ENCODE measurements at places on chromosomes 6 and 20.

DNA sequence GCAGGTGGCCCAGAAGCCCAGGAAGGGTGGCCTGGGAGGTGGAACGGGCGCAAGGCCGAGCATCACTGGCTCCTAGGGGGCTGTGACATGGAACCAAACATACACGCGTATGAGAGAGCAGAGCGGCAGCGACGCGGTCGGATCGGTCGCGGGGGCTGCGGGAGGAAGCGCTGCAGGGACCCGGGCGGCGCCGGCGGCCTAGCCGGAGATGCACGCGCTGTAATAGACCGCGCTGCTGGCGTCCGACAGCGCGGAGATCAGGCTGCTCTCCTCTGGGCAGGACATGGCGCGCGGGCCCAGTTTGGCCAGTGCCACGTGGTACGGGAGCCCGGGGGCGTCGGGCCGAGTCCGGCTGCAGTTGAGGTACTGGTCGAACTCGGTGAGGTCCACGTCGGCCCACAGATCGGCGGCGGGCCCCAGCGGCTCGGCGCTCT lies 1.5 kb downstream of the SOX18 start:
- DNase-seq, result no peak

- DNase-seq, result no peak
Observed at GRCh38 chr6:49004801-49005200, 458.3 kb downstream of the MMUT start.

DNA sequence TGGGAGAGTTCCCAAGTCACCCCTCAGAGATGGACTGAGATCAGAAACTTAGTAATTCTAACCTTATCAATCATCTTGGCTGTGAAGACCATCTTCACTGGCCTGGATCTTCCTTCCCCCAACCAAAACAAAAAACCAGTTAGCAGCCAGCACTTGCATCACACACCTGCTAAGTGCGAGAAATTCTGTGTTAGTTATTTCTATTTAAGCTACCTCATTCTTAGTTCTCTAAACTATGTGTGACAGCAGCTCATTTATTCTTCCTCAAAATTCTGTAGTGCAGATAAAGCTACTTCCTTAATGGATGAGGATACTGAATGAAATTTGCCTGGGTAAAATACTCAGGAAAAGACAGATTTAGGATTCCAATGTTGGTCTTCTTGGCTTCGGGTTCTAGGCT lies 18.2 kb upstream of the TAGAP start:
- DNase-seq, result no peak

- no peak for DNase-seq
Observed at GRCh38 chr6:105676857-105677256, 274.0 kb upstream of the PREP start.

- DNase-seq, result no peak
Observed at GRCh38 chr20:58697201-58697866, 4.7 kb downstream of the NPEPL1 start.

DNA sequence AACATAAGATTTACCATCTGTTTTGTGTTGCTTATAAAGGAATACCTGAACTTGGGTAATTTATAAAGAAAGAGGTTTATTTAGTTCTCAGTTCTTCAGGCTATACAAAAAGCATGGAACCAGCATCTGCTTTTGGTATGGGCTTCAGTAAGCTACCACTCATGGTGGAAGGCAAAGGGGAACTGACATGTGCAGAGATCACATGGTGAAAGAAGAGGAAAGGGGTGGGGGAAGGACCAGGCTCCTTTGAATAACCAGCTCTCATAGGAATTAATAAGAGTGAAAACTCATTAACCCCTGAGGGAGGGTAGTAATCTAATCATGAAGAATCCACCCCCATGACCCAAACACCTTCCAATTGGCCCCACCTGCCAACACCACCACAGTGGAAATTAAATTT lies 89.5 kb upstream of the TMEM170B start:
- no peak for DNase-seq

- no peak for DNase-seq
Observed at GRCh38 chr6:35471836-35472345, 3.7 kb downstream of the RPL10A start.

GRCh38 chr6:144158133-144158532 lies 7.8 kb downstream of the STX11 start:
- no peak for DNase-seq

GRCh38 chr6:5866547-5867051 lies 140.1 kb downstream of the NRN1 start:
- no peak for DNase-seq

DNA sequence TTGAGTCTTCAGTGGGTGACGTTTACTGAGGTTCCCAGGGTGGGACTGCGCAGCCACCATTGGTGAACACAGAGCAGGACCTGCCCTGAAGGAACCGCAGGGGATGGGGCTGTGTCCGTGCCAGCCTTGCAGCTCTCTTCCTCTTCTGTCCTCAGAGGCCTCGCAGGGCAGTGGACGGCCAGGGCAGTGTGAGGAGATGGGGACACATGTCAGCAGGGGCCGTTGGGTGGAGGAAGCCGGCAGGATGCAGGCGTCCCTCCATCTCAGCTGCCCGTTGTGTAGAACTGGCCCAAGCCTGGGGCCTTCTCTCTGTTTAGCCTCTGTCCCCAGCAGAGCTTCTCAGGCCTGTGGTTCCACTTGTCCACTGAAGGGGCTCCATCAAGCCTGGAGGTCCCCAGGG lies 53.6 kb upstream of the SMOC2 start:
- no peak for DNase-seq

GRCh38 chr6:127496471-127496870 lies 22.7 kb downstream of the MTCL3 start:
- no peak for DNase-seq

- no peak for DNase-seq
Observed at GRCh38 chr6:132414322-132414721, 13.0 kb upstream of the MOXD1 start.

GRCh38 chr20:60812561-60812960 lies 439.5 kb upstream of the CDH4 start:
- DNase-seq, result no peak

DNA sequence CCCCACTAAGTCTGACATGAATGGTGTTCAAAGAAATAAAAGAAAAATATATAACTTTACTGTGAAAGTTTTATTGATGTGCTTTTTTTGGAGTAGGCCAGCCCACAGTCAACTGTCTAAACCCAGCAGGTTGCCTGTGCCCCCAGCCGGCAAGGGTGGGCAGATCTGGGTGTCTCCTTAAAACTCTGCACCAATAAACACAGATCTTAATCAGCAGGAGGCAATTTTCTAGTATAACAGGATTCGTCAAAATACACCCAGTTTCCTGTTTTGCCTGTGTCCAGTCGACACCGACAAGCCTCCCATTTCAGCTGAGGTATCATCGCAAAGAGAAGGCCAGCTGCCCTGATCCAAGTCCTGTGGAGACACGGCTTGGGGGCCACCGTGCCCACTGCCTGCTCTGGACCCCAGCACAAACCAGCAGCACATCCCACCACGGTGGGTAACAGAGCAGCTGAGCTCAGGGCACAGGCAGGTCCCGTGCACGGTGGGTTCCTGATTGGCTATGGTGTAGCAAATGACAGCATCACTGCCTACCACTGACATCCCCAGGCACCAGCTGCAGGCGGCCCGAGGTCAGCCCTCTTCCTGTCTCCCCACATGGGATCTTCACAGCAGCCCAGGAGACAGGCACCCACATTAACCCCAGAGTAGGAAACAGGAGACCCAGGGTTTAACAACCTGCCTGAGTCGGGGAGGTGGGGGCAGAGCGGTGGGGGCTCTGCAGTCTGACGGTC lies 15.7 kb downstream of the BMP7 start:
- no peak for DNase-seq

GRCh38 chr20:63682384-63683139 lies 13.9 kb upstream of the TNFRSF6B start:
- DNase-seq, result no peak

DNA sequence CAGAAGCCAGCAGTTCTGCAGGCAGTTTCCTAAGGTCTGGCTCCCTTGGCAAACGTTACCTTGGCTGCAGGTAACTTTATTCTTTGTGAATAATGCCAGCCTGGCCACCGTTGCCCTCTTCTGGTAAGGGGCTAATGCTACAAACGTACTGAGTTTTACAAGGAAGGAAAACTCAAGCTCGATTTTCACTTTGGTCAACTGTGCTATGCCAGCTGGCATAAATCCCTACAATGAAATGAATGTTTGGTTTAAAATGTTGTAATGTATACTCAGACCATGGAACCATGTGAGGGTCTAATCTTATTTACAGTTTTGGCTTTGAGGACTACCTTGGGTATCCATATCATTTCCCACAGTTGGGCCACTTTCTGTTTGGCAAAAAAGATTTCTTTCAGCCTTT lies 101.4 kb downstream of the SLX4IP start:
- no peak for DNase-seq

DNA sequence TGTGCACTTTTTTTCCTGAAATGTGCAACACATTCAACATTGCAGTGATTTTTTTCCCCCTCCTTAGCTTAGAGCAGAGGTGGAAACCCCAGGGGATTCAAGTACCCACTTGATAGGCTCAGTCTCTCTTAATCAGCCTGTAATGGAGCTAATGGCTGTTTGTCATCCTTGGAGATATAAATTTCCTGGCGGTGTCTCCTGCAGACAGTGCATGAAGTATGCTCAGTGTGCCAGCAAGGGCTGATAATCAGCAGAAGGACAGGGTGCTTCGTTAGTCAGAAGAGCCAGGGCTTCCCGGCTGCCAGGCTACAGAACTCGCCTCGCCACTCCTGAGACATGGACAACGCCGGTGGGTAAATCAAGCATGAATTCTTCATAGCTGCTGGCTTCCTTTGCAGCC lies 69.8 kb upstream of the PHACTR2 start:
- DNase-seq, result no peak

GRCh38 chr6:144006736-144007477 lies 1.2 kb downstream of the PLAGL1 start:
- DNase-seq, result no peak

All from stimulated activated CD4-positive, alpha-beta T cell treated with anti-CD3 and anti-CD28 coated beads, Interleukin-15, amount 100 ng/mL, for 1 hour (primary cell).